Nucleus accumbens (tissue), 56 donors: ENCODE measurements at places on chromosomes 16 and 17.
A peak's percentile ranks its signal among the peaks of the same experiment; 100 is the strongest.

DNA sequence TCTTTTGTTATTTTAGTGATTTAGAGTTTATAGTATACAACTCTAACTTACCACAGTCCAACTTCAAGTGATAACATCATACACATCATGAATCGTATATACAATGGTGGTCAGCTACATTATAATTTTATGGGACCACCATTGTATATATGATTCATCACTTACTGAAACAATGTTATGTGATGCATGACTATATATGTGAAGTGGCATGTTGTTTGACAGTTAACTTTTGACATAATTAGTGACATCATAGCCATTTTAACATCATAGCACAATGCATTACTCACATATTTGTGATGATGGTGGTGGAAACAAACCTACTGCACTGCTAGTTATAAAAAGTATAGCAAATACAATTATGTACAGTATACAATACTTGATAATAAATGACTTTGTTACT lies 21.9 kb downstream of the DYNLL2 start:
- no peak for DNase-seq

DNA sequence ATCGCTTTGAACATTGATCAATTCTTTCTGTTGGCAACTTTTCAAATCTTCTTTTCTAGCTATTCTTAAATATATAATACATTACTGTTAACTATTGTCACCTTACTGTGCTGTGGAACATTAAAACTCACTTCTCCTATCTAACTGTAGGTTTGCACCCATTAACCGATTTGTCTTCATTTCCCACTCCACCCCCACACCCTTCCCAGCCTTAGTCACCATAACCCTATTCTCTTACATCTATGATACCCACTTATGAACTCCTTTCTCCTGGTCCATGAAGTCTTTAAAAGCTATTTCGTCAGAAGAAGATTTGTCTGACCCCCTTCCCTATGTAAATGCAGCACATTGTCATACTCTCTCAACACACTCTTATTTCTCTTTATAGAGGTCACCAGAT lies 993.4 kb upstream of the EEF2KMT start:
- DNase-seq, result peak; percentile 1

DNA sequence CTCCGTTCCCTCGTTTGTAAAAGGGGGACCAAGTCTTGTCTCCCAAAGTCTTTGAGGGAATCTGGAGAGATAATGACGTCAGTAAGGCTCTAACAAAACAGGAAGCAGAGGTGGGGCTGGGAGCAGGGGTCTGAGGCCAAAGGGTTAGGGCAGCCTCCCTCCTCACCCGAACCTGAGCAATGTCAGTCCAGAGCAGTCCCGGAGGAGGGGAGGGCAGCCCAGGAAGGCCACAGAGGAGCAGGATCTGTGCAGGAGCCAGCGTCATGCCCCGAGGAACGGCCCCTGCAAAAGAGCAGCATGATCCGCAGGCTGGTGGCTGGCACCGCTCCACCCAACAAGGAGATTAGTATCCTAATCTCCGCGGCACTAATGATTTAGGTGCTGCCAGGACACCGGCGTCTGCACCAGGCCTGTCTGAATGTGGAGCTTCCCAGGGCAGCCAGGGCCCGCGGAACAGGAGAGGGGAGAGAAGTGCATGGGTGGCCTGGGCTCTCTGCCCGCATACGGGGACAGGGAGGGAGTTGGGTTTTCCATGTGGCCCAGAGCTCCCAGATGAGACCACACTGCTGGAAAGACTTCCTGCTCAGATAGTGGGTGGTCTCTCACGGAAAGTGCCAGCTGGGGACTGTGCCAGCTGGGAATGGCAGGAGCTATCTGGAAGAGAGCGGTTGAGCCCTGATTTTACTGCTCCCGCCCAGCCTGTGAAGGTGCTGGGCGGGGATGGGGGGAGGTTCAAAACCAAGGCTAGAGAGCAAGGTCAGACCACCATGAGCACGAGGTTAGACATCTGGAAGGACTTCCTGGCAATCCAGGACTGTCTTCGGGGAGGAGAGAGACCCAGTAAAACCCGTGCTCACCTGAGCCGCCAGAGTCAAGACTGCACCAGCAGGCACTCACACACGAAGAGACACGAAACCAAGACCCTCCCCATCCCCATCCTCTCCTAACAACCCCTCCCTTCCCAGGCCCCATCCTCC lies 11.0 kb upstream of the KRT17 start:
- DNase-seq, result no peak

DNA sequence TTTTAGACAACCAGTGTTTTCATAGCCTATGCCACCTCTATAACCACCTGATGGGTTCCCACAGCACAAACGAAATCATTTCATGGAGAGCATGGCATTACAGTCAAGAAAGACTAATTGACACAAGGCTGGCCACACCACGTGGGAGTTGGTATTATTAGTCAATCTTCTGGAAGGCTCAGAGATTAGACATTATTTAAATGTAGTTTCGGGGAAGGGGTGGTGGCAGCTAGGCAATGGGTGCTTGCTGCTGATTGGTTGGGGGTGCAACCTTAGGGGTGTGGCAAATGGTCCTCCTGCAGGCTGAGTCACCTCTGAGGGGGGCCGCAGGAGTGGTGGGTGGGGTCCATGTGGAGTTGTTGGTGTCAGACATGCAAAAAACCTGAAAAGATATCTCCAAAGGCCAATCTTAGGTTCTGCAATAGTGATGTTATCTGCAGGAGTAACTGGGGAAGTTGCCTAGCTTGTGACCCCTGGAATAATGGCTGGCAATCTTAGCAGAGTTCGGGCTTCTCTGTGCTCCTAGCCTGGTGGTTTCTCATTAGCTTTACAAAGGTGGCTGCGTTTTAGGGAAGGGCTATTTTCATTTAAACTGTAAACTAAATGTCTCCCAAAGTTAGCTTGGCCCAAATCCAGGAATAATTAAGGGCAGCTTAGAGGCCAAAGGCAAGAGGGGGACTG lies 4.6 kb downstream of the TEN1 start:
- DNase-seq, result no peak

DNA sequence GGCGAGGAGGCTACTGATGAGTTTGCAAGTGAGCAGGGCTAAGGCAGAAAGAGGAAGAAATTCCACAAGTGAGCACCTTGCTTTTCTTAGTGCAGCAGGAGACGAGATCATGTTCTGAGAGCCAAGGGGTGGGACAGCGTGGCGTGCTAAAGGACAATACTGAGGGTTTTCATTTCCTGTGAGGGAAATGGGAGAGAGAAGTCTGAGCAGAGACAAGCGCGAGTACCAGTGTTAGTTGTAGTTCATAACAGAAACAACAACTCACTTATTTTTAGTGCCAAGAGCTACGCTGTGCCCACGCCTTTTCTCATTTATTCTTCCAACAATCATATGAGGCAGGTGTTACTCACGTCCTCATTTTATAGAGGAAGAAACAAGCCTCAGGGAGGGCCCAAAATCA lies 2.3 kb downstream of the SPACA3 start:
- DNase-seq, result no peak

- DNase-seq, result no peak
These were observed 87.1 kb downstream of the USP22 start for GRCh38 chr17:20955427-20956323.

DNA sequence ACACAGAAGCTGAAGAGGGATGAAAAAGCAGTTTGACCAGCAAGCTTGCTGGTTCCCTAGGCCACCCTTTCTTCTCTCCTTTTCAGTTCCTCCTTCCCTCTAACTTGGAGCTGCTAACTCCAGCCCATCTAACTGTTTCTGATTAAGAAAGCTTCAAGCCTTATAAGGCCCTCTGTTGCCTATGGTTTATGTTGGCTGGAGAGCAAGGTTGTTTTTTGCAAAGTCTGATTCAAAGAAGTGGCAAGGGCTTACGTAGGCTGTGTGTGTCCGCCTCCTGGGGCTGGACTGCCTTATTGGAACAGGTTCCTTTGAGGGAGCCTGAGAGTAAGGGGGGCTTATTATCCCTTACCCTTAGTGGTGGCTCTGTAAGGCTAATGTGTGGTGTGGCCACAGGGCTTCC lies 7.1 kb downstream of the AKAP1 start:
- DNase-seq, result no peak

GRCh38 chr17:10357768-10358167 lies 15.0 kb downstream of the MYH13 start:
- no peak for DNase-seq

DNA sequence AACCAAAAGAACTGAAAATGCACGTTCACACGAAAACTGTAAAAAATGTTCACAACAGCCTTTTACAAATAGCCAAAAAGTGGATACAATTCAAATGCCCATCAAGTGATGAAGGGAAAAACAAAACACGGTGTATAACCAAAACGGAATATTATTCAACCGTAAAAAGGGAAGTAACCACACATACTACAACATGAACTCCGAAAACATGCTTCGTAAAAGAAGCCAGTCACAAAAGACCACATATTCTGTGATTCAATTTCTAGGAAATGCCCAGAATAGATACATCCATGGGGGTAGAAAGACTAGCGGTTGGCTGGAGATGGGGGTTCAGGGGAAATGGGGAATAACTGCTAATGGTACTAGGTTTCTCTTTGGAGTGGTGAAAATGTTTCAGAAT lies 81.5 kb upstream of the TRAP1 start:
- no peak for DNase-seq

DNA sequence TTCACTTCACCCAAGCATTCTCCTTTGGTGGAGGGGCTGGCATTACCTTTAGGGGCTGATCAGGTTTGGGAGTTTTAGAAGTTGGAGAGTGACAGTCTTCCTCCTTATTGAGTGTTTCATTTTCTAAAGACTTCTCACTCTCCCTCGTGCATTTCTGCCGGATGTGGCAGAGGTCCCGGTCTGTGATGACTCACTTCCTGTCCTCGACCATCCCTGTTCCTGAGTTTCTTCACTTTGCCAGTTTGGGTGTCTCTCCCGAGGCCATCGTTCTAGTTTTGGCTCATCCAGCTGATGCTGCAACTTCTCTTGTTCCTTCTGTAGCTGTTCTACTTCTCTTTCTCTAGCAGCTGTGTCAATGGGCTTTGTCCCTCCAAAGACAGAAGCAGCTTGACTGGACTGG lies 104.3 kb downstream of the PHKB start:
- DNase-seq, result peak; percentile 3

- DNase-seq, result no peak
These were observed at the start of gene CACNG4 for GRCh38 chr17:66963909-66964771. CACNG4 (plus strand) TSS chr17:66964707; CDS start chr17:66964912, 205 bp downstream.

DNA sequence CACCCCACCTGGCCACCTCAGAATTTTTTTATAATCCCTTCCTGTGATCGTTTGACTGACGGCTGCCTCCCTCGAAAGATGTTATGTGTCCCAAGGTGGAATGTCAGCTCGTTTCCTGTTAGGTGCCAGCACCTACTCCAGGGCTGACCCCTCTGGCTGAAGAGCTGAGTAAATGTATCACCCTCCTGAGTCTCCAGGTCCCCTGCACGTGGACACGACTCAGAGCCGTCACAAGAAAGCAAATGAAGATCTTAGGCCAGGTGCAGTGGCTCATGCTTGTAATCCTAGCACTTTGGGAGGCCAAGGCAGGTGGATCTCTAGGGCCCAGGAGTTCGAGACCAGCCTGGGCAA lies 273.2 kb downstream of the C16orf95 start:
- no peak for DNase-seq

DNA sequence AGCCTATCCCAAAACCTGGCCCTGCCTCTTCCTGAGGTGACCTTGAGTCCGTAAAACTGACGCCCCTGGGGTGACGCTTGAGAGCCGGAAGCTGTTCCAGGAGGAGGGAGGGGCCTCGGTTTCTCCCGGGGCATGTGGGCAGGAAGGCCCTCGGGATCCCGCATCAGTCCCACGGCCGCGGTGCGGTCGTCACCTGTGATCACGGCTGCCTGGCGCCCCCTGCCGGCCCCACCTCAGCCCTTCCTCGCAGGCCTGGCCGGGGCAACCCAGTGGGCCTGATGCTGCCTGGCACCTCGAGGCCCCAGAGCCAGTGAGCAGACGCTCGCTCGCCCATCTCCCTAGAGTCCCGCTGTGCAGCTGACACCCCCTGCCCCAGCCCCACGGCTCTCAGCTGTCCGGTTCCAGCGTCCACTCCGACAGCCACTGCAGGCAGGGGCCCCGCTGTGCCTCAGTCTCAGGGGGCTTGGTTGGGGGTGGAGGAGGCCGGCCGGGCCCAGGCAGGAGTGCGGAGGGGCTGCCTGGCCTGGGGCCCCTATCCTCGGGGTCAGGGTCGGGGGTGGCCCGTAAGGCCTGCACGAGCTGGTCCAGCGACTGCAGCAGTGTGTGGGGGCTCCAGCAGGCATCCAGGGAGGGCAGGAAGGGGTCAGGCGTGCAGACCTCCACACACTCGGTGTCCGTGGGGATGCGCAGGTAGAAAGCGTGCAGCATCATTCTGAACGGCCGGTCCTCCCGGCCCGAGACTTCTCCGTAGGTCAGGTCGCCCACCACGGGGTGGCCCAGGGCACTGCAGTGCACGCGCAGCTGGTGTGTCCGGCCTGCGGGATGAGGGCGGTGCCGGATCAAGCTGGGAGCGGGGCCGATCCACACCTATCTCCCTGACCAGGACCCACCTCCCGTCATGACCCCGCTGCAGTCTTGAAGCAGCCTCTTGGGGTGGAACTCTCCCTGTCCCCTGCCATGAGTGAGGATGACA lies 2.3 kb downstream of the RPUSD1 start:
- peak; percentile 7 for DNase-seq
